Stimulated activated CD8-positive, alpha-beta memory T cell treated with anti-CD3 and anti-CD28 coated beads, Interleukin-15, amount 100 ng/mL, for 1 hour (primary cell): ENCODE measurements at places on chromosomes 4 and X.

GRCh38 chrX:12681047-12681446, 110.2 kb upstream of the PRPS2 start:
- DNase-seq = no peak

- DNase-seq = no peak
Measured at GRCh38 chrX:370244-370962, 16.3 kb downstream of the PPP2R3B start.

DNA sequence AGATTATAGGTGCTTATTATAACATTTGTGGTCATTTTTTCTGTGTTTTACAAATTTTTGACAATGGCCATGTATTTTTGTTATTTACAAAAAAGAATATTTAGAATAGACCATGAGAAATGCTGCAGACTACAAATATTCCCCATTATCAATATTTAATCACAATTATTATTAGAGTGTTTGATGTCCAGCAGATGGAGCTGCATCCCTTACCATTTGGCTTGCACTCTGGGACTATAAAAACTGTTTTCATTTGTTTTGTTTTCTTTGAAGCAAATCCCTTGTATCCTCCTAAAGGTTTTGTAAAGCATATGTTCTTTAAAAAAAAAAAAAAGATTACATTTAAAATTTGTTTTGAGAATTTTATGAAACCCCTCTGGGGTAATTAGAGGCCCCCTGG, 85.6 kb upstream of the CXorf66 start:
- DNase-seq = no peak

GRCh38 chr4:48044298-48044697, 27.7 kb downstream of the NIPAL1 start:
- DNase-seq = no peak

GRCh38 chrX:148380650-148381561, 119.5 kb upstream of the AFF2 start:
- DNase-seq = no peak

DNA sequence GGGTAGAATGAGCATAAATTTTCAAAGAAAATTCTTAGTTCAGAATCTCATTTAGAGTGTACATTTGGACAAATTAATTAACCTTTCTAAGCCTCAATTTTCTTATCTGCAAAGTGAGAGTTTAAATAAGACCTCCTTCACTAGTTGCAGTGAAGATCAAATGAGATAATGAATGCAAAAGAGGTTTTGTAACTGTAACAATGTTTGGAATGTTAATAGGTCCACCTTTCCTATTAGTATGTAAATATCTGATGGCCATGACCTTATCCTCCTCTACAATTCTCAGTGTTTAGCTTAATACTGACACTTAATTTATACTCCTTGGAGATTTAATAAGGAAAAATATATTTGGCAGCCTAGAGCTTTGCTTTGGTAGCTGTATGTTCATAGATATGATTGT, 138.8 kb downstream of the GABRG1 start:
- DNase-seq = no peak

- no peak for DNase-seq
Measured at GRCh38 chr4:68569466-68570121, 6.5 kb downstream of the UGT2B17 start.

DNA sequence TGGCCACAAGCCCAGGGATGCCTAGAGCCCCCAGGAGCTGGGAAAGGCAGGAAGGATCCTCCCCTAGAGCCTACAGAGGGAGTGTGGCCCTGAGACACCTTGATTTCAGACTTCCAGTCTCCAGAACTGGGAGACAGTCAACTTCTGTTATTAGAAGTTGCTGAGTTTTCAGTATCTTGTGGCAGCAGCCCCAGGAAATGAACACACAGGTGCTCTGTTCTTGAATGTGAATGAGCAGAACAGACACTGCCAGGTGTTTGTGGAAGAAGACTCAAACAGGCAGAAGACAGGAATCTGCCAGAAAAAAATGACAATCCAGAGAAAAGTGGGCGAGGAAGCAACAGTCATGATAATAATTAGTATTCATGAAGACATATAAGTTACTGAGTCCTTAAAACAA, 64.5 kb upstream of the STS start:
- DNase-seq = no peak

GRCh38 chr4:180101348-180102083, 2141.7 kb upstream of the TENM3 start:
- no peak for DNase-seq

GRCh38 chr4:98113012-98113411, 30.3 kb downstream of the STPG2 start:
- DNase-seq = no peak

GRCh38 chr4:127311371-127311770, 321.4 kb upstream of the INTU start:
- no peak for DNase-seq

GRCh38 chrX:101383679-101384205, 2.2 kb downstream of the BTK start:
- no peak for DNase-seq

- no peak for DNase-seq
Measured at GRCh38 chrX:26581091-26581490, 365.1 kb downstream of the MAGEB5 start.

- DNase-seq = no peak
Measured at GRCh38 chr4:121789960-121790829, 10.9 kb upstream of the EXOSC9 start.

DNA sequence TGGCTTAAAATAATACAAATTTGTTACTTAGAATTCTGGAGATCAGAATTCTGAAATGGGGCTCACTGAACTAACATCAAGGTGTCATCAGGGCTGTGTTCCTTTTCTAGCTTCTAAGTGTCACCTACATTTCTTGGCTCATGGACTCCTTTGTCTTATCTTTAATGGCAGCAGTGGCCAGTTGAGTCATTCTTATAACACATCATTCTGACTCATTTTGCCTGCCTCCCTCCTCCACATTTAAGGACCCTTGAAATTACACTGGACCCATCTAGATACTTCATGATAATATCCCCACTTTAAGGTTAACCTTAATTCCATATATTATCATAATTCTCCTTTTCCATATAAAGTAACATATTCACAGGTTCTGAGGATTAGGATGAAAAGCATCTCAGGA, 215.9 kb downstream of the GUCY2F start:
- no peak for DNase-seq

DNA sequence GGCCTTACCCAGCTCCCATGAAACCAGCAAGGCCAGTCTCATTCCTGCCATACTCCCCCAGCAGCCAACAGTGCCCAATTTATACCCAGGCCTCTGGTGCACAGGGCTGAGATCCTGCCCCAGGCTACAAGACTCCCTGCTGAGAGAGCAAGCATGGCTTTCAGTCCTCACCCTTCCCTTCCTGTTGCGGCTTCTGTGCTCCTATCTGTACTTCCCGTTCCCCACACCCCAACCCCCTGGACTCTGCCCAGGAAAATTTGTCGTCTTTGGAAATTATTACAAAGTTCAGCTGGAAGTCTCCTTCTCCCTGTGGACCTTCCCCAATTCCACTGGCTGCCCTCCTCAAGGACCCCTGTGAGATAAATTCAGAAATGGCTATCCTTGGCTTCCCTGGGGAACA, 84.1 kb upstream of the GK2 start:
- DNase-seq = no peak

- no peak for DNase-seq
Measured at GRCh38 chr4:54487491-54487890, 170.3 kb upstream of the KIT start.

DNA sequence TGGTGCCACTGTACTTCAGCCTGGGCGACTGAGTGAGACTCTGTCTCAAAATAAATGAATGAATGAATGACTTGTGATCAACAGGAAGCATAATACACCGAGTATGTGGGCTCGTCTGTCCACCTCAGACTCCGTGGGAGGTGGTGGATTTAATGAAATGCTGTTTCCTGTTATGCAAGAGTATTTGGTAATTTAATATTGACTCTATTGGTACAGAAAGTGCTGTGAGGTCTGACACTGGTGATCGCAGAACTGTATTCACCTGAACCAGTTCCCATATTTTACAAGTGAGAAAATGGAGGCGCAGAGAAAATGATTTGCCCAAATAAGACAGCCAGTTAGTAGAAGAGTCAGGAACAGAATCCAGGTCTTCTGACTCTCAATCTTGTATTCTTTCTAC, 423.3 kb downstream of the RAPGEF2 start:
- no peak for DNase-seq

DNA sequence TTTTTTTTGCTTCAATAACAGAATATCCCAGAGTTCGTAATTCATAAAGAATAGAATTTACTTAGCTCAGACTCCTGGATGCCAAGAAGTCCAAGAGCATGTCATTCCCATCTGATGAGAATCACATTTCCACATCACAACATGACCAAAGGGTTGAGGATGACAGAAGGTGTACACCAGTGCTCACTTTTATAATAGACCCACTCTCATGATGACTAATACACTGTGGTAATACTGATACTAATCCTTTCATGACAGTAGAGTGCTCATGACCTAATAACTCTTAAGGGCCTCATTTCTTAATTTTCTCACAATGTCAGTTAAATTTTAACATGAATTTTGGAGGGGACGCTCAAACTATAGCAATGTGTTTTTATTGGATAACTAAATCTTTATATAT, 69.2 kb downstream of the ZNF732 start:
- no peak for DNase-seq

DNA sequence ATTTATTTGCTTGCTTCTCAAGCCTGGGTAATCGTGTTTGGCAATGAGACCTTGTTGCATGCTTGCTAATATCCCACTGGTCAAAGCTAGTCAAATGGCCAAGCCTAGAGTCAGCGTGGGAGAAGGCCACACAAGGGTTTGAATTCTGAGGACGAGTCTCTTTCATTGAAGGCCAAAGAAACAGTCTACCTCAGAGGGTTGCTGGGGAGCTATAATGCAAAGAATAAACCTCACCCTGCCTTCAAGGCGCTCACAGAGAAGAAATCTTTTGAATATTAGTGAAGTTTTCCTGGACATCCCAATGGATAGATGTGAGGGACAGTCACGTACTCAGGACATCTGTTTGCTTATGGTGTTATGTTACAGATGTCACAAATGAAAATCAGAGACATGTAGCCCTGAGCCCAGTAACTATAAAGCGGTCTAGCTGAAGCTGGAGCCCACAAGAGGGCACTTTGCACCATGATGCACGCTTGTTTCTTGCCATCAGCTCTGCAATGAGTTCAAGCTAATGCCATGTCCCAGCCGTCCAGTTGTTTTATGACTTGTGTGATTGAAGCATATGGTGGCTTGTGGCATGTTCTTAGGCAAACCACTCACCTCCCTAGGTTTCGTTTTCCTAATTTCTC, 1.1 kb upstream of the TLR3 start:
- peak; percentile 11 for DNase-seq

GRCh38 chr4:141473952-141474351, 162.4 kb upstream of the IL15 start:
- DNase-seq = no peak
